ENCODE measurements at places on chromosomes 4 and X.

GRCh38 chr4:121594796-121595526 lies 101.8 kb downstream of the ANXA5 start:
- peak; percentile 5 for DNase-seq

DNA sequence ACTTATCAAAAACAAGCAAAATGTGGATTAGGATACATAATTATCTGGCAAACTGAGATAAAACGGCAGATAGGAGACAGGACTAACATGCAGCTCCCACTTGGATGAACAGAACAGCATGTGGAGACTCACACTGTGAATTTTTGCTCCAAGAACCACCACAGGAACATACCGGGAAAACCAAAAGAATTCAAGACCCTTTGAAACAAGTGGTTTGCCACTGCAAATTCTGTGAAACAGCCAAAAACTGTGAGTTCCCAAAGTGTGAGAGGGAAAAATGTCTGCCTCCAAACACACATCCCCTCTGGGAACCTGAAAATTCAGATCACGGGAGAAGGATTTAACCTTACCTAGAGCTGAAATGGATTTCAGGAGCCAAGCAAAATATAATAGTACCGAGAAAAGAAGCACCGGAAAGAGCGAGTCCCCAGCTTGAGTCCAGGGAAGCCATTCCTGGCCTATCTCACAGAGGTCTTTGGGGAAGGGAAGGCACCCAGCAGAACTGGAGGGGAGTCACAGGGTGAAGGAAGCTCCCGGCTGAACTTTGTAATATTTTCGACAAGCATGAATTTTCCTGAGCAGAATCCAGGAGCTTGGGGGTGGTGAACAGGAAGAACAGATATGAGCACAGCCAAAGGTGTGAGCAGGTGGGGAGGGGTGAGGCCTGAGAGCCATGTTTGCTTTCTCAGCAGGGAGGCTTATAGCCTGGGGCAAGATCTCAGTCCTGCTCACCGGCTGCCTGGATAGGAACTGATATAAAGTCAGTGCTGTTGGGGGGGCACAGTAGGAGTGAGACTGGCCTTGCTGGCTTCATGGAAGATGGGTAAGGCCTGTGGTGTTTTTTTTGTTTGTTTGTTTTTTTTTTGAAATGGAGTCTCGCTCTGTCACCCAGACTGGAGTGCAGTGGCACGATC lies 23.9 kb downstream of the MANBA start:
- DNase-seq = no peak

GRCh38 chr4:7195546-7196287 lies 3.4 kb downstream of the SORCS2 start:
- DNase-seq = no peak

DNA sequence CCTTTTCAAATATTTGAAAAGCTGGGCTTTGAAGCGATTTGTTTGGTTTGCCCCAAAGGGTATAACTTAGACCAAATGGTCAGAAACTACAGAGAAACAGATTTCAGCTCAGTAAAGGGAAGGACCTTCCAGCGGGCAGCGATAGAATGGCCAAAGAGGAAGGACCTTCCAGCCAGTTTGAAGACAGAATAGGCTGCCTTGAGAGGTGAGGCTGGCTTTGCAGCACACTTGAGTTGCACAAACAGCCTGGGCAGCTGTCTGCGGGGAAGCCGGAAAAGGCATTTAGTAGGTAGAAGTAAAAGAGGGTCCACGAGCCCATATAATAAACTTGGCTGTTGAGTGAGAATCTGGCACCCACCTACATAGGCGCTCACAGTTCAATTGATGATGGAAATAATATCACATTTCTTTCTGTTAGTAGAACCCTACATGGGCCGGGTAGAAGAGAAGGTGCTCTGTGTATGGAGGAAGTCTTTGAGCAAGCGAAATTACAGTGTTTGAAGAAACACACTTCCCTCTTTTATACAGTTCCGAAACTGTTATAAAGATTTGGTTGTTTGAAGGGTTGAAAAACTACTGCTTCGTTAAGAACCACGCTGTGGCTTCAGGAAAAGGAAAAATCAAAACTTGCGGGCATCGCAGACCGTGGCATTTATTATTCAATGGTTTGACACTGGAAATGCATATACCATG lies 75.0 kb upstream of the SORBS2 start:
- no peak for DNase-seq

GRCh38 chrX:121570072-121570841 lies 522.8 kb downstream of the GLUD2 start:
- no peak for DNase-seq

GRCh38 chr4:33062155-33062806 lies 2342.1 kb downstream of the PCDH7 start:
- DNase-seq = no peak

- no peak for DNase-seq
These were observed 2.9 kb downstream of the TBC1D9 start for GRCh38 chr4:140753329-140753728.

- DNase-seq = no peak
These were observed 9.0 kb downstream of the ZNF827 start for GRCh38 chr4:145929415-145930178.

GRCh38 chrX:69231903-69232302 lies 66.7 kb upstream of the PJA1 start:
- DNase-seq = no peak

GRCh38 chrX:49153467-49153866 lies 9.1 kb upstream of the MAGIX start:
- DNase-seq = no peak

- DNase-seq = no peak
These were observed 18.1 kb upstream of the FAM241A start for GRCh38 chr4:112127048-112127637.

DNA sequence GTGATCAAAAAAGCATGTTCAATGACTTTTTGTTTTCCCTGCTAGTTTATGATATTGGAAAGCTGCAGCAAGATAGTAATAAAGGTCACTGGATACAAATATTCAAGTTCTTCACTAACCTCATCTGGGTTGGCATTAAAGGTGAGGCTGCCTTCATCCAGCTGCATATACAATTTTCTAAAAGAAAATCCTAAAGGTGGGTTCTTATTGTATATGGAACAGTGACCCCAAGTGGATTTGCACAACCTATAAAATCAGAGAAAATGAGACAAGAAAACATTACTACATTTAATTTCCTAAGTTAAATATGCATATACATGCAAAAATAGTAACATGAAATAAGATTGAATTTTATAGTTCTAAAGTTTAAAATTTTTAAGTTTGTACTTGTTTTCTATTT lies 23.9 kb downstream of the FBXO8 start:
- no peak for DNase-seq

GRCh38 chr4:620851-621261 lies 4.5 kb upstream of the PDE6B start:
- no peak for DNase-seq

DNA sequence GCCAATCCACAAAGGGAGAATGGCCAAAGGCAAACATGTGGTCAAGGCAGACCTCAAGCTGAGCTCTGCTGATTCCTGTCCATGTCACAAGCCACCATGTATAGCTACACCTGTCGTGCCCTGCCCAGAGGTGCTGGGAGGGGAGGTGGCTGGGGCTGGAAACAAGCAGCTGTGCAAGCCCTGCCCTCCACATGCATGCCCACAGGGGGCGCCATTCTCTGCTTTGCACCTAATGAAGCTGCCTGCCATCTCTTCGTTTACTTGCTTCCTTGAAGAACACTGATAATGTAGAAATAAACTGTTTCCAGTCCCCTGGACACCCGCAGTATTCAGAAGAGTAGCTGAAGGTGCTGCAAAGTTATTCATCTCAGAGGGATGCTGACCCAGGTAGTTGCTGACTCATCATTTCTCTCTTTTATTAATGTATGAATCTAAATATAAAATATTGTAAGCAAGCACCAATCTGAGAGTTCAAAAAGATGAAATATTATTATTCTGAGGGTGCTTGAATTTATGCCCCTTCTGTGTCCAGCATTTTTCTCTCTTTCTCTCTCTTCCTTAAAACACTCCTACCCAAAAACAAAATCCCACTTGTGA lies 278.6 kb downstream of the ADGRA3 start:
- DNase-seq = no peak

- peak; percentile 10 for DNase-seq
These were observed 750 bp downstream of the ARMCX5 start for GRCh38 chrX:102599951-102600579.

DNA sequence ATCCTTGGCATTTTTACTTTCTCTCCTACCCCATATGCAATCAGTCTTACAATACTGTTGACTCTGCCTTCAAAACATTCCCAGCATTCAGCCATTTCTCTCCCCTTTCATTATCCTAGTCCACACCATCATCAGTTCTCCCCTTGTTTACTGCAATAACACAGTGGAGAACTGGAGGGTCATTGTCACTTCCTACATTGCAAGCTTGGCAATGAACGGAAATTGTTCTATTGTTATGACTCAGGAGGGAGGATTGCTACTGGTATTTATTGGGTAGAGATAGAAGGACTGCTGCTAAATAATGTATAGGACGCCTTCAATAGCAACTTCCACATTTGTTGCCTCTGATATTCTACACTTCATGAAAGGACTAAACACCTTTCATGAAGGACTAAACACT lies 231.8 kb downstream of the BANK1 start:
- DNase-seq = no peak

GRCh38 chr4:133799717-133800315 lies 401.8 kb downstream of the PABPC4L start:
- no peak for DNase-seq

All from AG08396 (cell line).